Activated T-helper 1 cell treated with anti-CD3 and anti-CD28 coated beads, Interleukin-2, amount 50 U/mL, for 16 hours (primary cell): ENCODE measurements at places on chromosomes 7 and 10.

DNA sequence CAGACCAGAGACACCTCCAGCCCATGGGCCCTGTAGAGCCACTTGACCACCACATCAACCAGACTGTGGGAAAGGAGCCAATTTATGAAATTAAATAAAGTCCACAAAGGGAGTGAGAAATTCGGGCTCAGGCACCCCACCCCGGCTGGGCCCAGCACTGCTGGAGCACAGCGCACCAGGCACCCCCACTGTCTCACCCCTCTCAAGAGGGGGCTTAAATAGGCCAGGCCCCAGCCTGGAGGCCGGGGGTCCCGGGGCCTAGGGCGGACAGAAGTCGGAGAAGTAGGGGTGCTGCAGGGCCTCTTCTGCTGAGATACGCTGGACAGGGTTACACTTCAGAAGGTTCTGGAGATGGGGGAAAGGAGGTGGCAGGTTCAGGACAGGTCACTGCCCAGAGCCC lies 3.9 kb downstream of the CDK5 start:
- DNase-seq, result no peak

DNA sequence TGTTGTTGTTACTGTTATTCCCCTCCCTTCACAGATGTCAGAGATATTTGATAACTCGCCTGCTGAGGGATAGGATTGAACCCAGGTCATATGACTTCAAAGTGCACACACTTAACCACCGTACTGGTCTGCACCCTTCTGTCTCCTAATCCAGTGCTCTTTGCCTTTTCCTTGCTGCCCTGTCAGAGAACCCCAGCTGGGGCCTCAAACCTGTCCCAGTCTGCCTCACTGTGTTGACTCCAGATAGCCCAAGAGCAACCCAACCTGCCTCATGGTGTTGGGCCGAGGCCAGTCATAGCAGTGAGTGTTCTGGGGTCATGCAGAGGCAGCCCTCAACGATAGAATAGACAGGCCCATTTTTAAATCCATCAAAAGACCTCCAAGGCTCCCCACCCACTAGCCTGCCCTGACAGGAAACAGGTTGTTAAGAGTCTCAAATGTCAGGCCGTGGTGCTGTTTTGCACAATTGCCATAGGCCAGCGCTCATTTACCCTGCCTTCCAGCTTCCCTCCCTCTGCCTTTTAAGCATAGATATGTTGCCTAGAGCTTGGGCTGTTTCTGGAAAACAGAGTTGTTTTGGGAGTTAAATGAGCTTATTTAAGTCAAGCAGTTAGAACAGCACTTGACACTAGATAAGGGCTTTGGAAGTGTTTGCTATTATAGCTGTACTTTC lies 37.0 kb upstream of the PDCD4 start:
- no peak for DNase-seq

DNA sequence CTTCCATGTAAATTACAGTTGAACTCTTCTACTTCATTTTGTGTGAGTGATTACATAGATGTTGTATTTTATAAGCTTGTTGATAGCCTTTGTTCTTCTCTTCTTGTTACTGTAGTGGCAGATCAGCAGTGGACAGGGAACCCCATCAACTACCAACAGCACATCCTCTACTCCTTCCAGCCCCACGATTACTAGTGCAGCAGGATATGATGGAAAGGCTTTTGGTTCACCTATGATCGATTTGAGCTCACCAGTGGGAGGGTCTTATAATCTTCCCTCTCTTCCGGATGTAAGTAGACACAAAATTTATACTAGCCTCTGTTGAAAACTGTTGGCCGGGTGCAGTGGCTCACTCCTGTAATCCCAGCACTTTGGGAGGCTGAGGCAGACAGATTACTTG lies 110.7 kb downstream of the TRIM24 start:
- DNase-seq, result no peak

GRCh38 chr7:131538071-131538812 lies 18.2 kb downstream of the PODXL start:
- no peak for DNase-seq

- no peak for DNase-seq
These were observed 3.4 kb upstream of the SAMD8 start for GRCh38 chr10:75107756-75108683.

GRCh38 chr7:131040467-131040932 lies 287.2 kb upstream of the MKLN1 start:
- no peak for DNase-seq

DNA sequence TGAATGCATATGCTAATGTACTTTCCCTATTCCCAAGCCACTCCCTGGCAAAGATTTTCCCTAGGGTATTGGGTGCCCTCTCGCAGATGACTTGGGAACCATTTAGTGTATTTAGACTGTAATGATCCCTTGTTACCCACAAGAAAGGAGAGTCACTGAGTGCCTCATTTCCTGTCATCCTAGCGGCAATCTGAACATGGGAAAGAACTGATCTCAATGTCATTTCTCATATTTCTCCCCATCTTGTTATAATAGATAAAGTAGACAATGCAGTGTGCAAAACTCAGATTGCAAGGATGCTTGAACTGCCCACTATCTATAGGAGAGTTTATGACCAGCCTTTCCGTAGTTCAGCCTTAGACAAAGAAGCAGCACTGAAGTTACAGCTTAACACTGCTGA lies 123.3 kb downstream of the MICU1 start:
- no peak for DNase-seq

- no peak for DNase-seq
These were observed 232.4 kb upstream of the MYO3A start for GRCh38 chr10:25701652-25702051.

DNA sequence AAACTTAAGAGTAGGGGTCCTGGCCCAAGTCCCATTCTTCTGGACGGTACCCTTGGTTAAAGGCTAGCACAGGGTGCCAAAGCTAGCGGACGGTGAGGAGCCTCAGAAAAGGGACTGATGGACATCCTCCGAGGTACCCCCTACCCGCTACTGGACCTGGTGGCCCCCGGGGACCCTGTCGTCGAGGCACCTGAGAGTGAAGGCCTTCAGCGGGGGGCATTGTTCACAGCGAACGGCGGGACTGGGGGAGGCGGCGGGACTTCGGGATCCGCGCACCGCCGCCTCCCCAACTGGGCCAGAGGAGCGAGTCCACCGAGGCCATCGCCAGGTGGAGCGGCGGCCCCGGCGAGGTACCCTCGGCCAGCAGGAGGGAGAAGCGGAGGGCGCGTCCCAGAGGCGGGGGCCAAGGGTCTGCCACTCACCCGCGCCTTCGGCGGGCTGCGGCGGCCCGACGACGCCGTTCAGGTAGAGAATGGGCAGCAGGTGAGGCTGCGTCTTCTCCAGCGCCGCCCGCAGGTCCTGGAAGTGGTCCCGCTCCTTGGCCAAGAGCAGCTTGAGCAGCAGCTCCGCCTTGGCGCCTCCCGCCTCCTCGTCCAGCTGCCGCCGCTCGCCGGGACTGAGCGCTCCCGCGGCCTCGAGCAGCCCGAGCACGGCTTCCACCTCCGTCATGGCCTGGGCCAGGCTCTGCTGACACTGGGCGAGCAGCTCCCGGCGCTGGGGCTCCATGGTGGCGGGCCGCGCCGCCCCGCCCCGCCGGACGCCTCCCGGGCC lies 575 bp downstream of the DLG5 start:
- DNase-seq, result no peak

DNA sequence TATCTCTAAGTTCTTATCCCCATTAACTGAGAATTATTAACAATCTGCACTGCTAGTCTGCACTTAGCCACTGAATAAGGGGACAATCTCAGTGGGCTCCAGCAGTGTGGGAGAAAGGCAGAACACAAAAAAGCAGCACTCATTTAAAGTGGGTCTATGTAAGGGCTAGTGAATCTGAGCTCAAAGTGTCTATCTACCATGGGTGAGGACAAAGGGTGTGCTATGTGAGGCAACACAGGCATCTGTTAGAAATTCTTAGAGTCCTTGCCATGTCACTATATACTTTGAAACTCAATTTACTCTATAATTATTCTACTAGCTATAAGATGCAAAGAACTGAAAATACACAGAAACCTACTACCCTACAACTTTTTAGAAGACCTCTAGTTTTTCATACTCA lies 135.8 kb upstream of the TMEM168 start:
- DNase-seq, result no peak

GRCh38 chr7:130063036-130063435 lies 7.3 kb upstream of the KLHDC10 start:
- DNase-seq, result peak; percentile 54

GRCh38 chr10:77016278-77016815 lies 621.3 kb downstream of the KCNMA1 start:
- DNase-seq, result no peak

GRCh38 chr7:69814421-69814962 lies 216.2 kb downstream of the AUTS2 start:
- DNase-seq, result no peak

- DNase-seq, result no peak
These were observed 224.7 kb downstream of the INHBA start for GRCh38 chr7:41478187-41478586.

GRCh38 chr10:119024882-119025281 lies 4.6 kb upstream of the NANOS1 start:
- DNase-seq, result no peak

GRCh38 chr10:96767611-96768010 lies 47.3 kb upstream of the PIK3AP1 start:
- DNase-seq, result no peak

DNA sequence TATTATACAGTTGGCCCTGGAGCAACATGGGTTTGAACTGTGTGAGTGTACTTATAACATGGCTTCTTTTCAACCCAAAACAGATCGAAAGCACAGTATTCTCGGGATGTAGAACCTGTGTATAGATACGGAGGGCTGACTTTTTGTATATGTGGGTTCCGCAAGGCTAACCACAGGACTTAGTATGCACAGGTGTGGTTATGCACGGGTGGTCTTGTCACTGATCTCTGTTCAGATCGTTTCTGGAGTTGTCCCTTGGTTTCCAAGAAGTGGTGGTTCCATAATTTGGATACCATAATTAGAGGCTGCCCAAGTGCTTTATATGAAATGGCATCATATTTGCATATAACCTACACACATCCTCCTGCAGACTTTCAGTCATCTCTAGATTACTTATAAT lies 10.9 kb upstream of the BHLHA15 start:
- DNase-seq, result no peak

DNA sequence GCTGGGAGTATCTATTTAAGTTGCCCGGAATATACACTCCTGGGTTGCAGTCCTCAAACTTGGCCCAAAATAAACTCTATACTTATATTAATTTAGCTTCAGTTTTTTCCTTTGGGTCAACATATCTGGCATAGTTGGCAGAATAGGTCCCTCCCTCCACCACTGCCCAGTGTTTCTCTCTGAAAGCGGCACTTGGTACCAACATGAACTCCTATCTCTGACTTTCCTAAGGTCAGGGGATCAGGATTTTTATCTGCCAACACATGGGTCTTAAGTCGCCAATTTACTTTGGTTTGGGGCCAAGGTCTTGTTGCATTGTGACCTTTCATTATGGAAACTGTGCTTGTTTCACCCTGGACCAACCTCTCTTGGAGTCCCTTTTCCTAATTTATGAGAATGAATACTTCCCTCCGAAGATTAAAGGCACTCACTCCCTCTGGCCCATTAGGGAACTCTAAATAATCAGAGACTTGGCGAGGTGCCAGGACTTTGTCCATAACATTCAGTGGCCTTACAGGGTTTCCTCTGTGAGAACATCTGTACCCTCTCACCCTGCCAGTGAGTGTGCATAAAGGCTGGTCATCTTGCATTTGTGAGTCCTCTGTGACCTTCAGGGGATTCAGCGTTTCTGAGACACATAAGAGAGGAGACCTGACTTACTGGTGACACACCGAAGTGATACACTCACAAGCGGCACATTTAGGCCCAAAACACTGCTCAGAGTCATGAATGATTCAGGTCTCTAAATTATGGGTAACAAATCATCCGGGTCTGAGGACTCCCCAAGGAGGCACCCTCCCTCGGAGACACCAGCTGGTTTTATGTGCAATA lies 19.7 kb upstream of the FKBP9 start:
- no peak for DNase-seq

- no peak for DNase-seq
These were observed 18.3 kb downstream of the CPED1 start for GRCh38 chr7:121006711-121007315.

GRCh38 chr10:29751240-29751639 lies 116.5 kb upstream of the SVIL start:
- no peak for DNase-seq

- no peak for DNase-seq
These were observed at the start of gene PCLO for GRCh38 chr7:83162402-83163256. PCLO (minus strand) TSS chr7:83162884; CDS start chr7:83162592, 292 bp downstream.

- DNase-seq, result no peak
These were observed 32.7 kb upstream of the PFKP start for GRCh38 chr10:3034616-3035015.

- no peak for DNase-seq
These were observed 14.7 kb downstream of the FAM241B start for GRCh38 chr10:69644658-69645295.

DNA sequence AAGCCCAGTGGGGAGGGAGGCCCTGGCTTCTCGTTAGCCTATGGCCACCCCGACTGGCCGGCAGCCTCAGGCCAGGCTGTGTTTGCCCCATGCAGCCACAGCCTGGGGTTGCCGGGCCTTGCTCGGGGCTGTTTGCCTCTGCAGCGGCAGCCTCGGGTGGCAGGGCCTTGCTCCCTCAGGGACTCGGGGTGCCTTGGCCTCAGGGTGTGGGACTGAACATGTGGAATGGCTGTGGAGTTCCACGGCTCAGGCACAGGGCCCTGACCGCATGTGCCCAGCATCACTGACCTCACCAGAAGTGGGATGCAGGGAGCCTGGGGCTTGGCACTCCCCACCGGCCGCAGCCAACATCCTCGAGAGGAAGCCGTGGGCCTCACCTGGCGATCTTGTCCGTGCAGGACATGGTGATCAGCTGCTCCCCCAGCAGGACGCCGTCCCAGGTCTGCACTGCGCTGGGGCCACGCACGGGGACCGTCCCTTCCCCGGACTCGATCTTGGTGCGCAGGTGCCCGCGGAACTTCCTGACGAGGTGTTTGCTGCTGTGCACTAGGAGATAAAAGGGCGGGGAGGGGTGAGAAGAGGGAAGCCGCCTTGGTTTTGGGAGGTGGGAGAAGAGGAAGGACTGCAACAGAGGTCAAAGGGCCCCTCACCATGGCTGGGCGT lies 160.5 kb downstream of the WDR37 start:
- DNase-seq, result no peak

DNA sequence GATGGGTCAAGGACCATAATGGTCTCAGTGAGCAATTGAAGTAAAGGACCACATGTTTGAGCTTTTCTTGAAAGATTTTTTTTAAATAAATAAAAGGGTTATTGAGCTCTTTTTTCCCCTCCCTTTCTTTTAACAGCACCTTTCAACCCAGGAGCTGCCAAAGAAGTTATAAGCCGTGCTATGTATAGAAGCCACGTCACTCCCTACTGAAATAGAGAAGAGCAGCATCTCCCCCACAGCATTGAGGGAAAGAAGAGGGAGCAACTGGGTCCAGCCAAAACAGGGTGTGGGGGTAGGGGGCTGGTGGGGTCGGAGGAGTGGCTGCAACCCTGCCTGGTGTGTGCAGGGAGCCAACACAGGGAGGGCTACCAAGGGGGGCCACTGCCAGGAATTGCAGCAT lies 227.2 kb downstream of the PLXNA4 start:
- no peak for DNase-seq

GRCh38 chr10:125868372-125868975 lies 12.6 kb downstream of the DHX32 start:
- no peak for DNase-seq

GRCh38 chr7:109476409-109476808 lies 906.7 kb downstream of the DNAJB9 start:
- DNase-seq, result no peak
